ENCODE measurements at places on chromosomes 12 and 14.

DNA sequence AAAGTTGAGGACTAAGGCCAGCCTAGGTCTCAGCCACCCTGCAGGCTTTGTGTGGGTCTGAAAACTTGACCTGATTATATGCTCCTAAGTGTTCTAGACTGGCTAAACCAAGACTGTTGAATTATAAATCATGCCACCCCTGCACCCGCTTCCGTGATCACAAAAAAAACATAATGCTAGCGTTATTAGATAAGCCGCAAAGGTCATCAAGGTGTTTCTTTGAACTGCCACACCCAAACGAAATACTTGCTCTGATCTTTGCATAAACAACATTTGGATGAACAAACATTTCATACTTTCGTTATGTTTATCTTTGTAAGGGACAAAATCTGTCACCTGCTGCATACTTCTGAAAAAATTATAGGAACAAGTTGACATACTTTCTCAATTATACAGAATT is 2.5 kb downstream of the SMCO2 start:
- no peak for DNase-seq

- no peak for DNase-seq
These were observed 506.4 kb downstream of the MED13L start for GRCh38 chr12:115771065-115771464.

DNA sequence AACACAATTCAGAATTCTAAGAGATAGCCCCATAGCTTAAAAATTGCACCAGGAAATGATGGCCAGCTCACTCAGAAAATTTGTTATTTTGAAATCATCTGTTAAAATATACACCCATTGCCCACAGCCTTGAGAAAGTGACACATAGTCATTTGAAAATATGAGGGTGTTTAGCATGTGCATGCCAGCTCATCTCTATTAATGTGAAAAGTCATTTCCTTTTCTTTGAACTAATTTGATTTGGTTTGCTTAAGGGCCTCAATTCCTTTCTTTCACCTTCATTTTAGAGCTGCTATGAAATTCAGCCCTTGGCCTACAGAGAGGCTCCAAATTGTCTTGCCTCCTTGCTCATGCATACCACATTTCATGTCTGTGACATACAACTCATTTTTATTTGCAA is 241.4 kb downstream of the PHLDA1 start:
- DNase-seq, result no peak

- no peak for DNase-seq
These were observed 60.0 kb downstream of the LIN52 start for GRCh38 chr14:74144789-74145188.

- no peak for DNase-seq
These were observed 4.1 kb upstream of the SERPINA1 start for GRCh38 chr14:94392510-94392935.

GRCh38 chr12:32567296-32567674 is 111.8 kb upstream of the DNM1L start:
- no peak for DNase-seq

DNA sequence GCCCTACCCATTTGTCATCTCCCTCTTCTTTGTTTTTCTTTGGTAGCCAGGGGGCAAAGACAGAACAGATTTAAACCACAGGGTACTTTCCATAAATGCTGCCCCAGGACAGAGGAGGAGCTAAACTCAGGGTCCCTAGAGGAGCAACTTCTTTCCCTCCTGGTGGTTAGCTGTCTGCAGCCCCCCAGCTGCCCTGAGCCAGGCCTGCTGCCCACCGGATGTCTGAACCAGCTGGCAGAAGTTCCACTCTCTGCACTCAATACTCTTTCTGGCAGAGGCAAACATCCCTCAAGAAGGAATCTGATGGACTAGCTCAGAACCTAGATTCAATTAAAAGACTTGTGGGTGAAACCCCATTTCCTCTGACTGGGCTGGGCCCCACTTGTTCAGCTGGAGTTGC is 10.7 kb downstream of the VDR start:
- no peak for DNase-seq
